ENCODE measurements at places on chromosomes 1 and 21. TPM values are rescaled to one million over a fixed set of nuclear protein-coding genes. Genes with fewer than 3 reads are reported as not detected.

- DNase-seq: peak; percentile 87
- H3K4me3 ChIP-seq: no peak overlapping the region
- peaks cover 27% of the 10 kb centered on the region for H3K4me1 ChIP-seq
Observed at GRCh38 chr1:201530741-201531531, 8.0 kb upstream of the NAV1 start.

DNA sequence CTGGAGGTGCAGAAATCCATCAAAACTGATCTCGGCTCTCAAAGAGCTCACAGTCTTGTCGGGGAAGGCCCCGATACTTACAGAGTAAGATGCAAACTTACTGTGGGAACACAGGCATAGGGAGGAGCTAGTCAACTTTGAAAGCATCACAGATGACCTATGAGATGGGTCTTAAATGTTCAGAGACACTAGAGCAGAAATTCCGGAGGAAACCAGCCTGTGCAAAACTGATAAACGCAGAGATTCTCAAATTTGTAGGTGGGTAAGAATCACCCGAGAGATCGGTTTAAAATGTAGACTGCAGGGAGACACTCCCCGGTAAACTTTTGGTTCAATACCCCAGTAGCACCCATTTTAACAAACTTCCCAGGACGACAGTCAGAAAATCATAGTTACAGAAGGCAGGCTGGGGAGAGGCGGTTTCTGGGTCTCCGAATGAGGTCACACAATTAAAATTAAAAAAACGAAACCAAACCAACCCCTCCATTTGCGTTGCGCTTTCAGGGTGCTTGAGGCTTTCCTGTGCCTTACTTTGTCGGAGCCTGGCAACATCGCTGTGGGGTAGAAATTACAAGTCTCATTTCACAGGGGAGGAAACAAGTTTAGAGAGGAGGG is 755 bp upstream of the THRAP3 start:
- peaks cover 3% of the 10 kb centered on the region for H3K4me1 ChIP-seq
- DNase-seq: peak; percentile 77
- H3K27me3 ChIP-seq: no peaks in the 10 kb centered on the region
- peak overlapping the region; percentile 67 for H3K4me3 ChIP-seq

GRCh38 chr1:148328884-148329283 is 154.2 kb downstream of the PPIAL4G start:
- H3K4me1 ChIP-seq: peaks cover 3% of the 10 kb centered on the region
- H3K27ac ChIP-seq: no peak overlapping the region
- DNase-seq: no peak
- no peak overlapping the region for H3K4me3 ChIP-seq
- no peaks in the 10 kb centered on the region for H3K36me3 ChIP-seq

DNA sequence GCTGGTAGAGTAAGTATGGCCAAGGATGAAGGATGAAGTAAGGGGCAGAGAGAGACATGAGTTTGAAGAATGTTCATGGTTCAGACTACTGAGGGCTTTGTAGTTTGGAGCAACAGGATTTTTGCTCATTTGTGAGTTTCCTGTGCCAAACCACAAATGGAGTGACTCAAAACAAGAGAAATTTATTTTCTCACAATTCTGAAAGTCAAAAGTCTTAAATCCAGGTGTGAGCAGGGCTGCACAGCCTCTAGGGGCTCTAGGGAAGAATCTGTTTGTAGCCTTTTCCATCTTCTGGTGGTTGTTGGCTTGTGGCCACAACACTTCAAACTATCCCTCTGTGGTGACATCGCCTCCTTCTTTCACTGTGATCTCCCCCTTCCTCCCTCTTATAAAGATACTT is 58.9 kb downstream of the RHOU start:
- no peak overlapping the region for H3K27ac ChIP-seq
- no peaks in the 10 kb centered on the region for H3K27me3 ChIP-seq
- H3K4me1 ChIP-seq: no peaks in the 10 kb centered on the region
- H3K36me3 ChIP-seq: no peaks in the 10 kb centered on the region

- H3K27me3 ChIP-seq: no peaks in the 10 kb centered on the region
- peak overlapping the region; percentile 92 for H3K27ac ChIP-seq
- DNase-seq: peak; percentile 62
- peaks cover 5% of the 10 kb centered on the region for H3K36me3 ChIP-seq
Observed at GRCh38 chr1:207049974-207050391, 1.0 kb downstream of the YOD1 start.

DNA sequence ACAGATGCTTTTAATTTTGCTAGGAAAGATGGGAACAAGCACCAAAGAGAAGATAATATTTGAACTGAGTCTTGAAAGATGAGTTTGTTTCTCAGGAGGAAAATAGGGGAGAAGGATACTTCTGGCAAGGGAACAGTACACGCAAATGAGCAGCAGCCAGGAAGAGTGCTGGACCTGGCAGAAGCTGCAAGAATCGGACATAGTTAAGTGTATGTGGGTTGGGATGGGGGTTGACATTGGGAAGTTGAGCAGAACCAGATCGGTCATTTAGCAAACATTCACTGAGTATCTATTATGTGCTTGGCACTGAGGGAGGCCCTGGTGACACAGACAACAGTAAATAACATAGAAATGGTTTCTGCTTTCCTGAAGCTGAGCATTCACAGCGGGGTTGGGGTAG is 198.8 kb downstream of the PLPP3 start:
- no peaks in the 10 kb centered on the region for H3K4me1 ChIP-seq
- no peak for DNase-seq
- no peak overlapping the region for H3K4me3 ChIP-seq
- H3K36me3 ChIP-seq: no peaks in the 10 kb centered on the region

DNA sequence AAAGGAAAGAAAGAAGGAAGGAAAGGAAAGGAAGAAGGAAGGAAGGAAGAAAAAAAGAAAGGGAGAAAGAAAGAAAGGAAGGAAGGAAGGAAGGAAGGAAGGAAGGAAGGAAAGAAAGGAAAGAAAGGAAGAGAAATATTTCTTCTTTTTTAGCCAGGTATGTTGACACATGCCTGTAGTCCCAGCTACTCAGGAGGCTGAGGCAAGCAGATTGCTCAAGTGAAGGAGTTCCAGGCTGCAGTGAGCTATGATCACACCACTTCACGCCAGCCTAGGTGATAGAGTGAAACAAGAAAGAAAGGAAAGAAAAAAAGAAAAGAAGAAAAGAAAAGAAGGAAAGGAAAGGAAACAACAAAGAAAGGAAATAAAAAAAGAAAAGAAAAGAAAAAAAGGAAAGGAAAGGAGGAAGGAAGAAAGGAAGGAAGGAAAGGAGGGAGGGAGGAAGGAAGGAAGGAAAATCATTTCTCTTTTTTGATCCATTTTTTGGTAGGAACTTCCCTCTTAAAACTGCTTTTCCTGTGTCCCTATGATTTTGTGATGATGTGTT is 5.8 kb upstream of the ZMYM1 start:
- no peak overlapping the region for H3K27ac ChIP-seq
- H3K27me3 ChIP-seq: no peaks in the 10 kb centered on the region
- no peaks in the 10 kb centered on the region for H3K36me3 ChIP-seq

GRCh38 chr1:215730600-215730999 is 163.5 kb downstream of the KCTD3 start:
- no peak for DNase-seq
- no peaks in the 10 kb centered on the region for H3K27me3 ChIP-seq
- H3K4me1 ChIP-seq: no peaks in the 10 kb centered on the region
- no peak overlapping the region for H3K27ac ChIP-seq
- H3K4me3 ChIP-seq: no peak overlapping the region
- H3K36me3 ChIP-seq: no peaks in the 10 kb centered on the region

GRCh38 chr1:29196863-29197589 is 15.3 kb upstream of the SRSF4 start:
- H3K27me3 ChIP-seq: no peaks in the 10 kb centered on the region
- peak; percentile 83 for DNase-seq
- peak overlapping the region; percentile 90 for H3K27ac ChIP-seq
- peaks cover 13% of the 10 kb centered on the region for H3K36me3 ChIP-seq
- H3K4me1 ChIP-seq: peaks cover 17% of the 10 kb centered on the region

- no peak for DNase-seq
- H3K27ac ChIP-seq: no peak overlapping the region
- no peak overlapping the region for H3K4me3 ChIP-seq
- no peaks in the 10 kb centered on the region for H3K27me3 ChIP-seq
- H3K4me1 ChIP-seq: no peaks in the 10 kb centered on the region
- peaks cover 9% of the 10 kb centered on the region for H3K36me3 ChIP-seq
Observed at GRCh38 chr1:17655169-17655568, 100.0 kb upstream of the ACTL8 start.

DNA sequence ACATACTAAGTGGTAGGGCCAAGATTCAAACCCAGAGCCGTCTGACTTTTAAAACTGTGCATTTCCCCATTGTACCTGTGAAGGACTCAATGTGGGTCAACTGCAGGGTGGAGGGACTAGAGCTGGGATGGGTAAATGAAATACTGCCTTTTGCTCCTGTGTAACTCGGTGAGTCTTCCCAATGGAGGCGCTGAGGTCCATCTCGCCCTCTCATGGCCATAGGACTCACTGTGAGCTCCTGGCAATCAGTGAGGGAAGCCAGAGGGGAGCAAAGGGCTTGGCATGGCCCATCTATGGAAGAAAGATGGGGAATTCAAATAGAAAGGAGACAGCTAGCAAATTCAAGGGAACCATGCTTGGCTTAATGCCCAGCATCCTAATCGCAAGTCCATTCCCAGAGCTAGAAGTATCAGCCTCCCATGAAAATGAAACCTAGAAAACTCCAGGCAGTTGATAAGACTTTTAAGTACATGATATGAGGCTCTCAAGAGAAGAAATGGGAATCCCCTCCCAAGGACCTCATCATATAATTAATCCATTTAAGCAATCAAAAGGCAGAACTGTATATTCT is 25.4 kb upstream of the CGN start:
- H3K36me3 ChIP-seq: no peaks in the 10 kb centered on the region
- no peak overlapping the region for H3K27ac ChIP-seq
- no peaks in the 10 kb centered on the region for H3K27me3 ChIP-seq
- H3K4me1 ChIP-seq: no peaks in the 10 kb centered on the region

The OR6N1 gene
- total RNA-seq: not detected

The CACNA1E gene
- not detected for total RNA-seq

The AMY2A gene
- total RNA-seq: not detected

The ZDHHC18 gene
- 4.6 TPM for total RNA-seq

The KRTAP10-2 gene
- not detected for total RNA-seq

The PEAR1 gene
- 2.6 TPM for total RNA-seq

Measured in fibroblast of lung (primary cell).